Activated T-helper 1 cell treated with anti-CD3 and anti-CD28 coated beads, Interleukin-12 subunit alpha, Interleukin-12 subunit beta, Interleukin-2, Interleukin-4 antibody, amounts not matched to agents 30 ng/mL and 10 ng/mL and 1 ng/mL, durations not matched to agents 14 hours and 24 hours and 36 hours (primary cell): ENCODE measurements at places on chromosomes 7 and 10.

- H3K36me3 ChIP-seq: no peaks in the 10 kb centered on the region
- peaks cover 2% of the 10 kb centered on the region for H3K27me3 ChIP-seq
- DNase-seq: no peak
- no peaks in the 10 kb centered on the region for H3K4me1 ChIP-seq
These were observed 178.8 kb downstream of the TCERG1L start for GRCh38 chr10:131132681-131133080.

DNA sequence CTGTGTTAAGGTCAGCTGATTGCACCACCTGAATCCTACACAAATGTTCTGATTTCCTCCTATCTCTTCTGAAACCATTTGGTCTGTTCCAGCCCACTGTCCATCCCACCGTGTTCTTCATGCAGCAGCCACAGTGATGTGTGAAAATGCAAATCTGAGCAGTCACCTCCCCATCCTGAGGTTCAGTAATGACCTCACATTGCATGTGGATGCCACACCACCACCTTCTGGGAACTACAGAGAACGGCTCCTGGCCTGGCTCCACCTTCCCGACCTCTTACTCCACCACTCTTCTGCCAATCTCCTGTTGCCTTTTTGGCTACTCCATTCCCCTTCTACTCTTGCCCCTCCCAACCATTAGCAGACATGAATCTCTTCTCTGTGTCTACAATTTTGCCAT is 244.4 kb downstream of the TNS3 start:
- H3K27ac ChIP-seq: no peak overlapping the region
- H3K4me1 ChIP-seq: no peaks in the 10 kb centered on the region
- no peak overlapping the region for H3K4me3 ChIP-seq
- no peaks in the 10 kb centered on the region for H3K36me3 ChIP-seq
- no peaks in the 10 kb centered on the region for H3K27me3 ChIP-seq

DNA sequence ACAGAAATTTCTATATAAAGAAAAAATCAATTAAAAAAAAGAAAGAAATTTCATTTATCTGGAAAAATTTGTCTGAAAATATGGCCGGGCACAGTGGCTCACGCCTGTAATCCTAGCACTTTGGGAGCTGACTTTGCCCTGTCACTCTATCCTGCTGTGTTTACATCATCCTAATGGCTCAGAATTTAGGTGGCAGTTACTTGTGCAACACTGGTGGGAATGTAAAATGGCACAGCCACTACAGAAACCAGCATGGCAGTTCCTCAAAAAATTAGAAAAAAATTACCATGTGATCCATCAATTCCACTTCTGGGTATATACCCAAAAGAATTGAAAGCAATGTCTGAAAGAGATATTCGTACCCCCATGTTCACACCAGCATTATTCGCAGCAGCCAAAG is 405.2 kb upstream of the AUTS2 start:
- H3K36me3 ChIP-seq: no peaks in the 10 kb centered on the region
- no peaks in the 10 kb centered on the region for H3K4me1 ChIP-seq
- H3K27me3 ChIP-seq: no peaks in the 10 kb centered on the region

GRCh38 chr10:56895306-56895705 is 534.2 kb upstream of the ZWINT start:
- DNase-seq: no peak
- no peaks in the 10 kb centered on the region for H3K4me1 ChIP-seq
- no peaks in the 10 kb centered on the region for H3K27me3 ChIP-seq

DNA sequence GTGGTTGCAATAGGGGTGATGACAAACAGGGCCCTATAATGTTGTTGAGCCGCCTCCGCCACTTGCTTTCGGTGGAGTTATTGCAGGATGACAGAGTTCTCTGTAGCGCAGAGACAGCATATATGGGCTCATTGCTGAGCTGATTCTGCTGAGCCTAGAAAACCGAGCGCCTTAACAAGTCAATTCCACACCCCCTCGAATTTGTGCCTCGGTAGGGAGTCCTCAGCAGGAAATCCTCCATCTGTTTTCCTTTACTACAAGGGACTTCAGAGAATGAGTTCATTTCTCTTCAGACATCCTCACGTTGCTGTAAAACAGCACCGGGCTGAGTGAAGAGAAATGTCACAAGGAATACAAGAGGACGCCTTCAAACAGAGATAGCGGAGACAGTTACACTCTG is 90.7 kb upstream of the KIAA1217 start:
- H3K36me3 ChIP-seq: no peaks in the 10 kb centered on the region
- no peak overlapping the region for H3K27ac ChIP-seq
- no peak overlapping the region for H3K4me3 ChIP-seq
- no peak for DNase-seq

- no peaks in the 10 kb centered on the region for H3K4me1 ChIP-seq
- no peak for DNase-seq
- H3K36me3 ChIP-seq: no peaks in the 10 kb centered on the region
- no peak overlapping the region for H3K27ac ChIP-seq
These were observed 614.5 kb upstream of the ZWINT start for GRCh38 chr10:56975513-56975912.

DNA sequence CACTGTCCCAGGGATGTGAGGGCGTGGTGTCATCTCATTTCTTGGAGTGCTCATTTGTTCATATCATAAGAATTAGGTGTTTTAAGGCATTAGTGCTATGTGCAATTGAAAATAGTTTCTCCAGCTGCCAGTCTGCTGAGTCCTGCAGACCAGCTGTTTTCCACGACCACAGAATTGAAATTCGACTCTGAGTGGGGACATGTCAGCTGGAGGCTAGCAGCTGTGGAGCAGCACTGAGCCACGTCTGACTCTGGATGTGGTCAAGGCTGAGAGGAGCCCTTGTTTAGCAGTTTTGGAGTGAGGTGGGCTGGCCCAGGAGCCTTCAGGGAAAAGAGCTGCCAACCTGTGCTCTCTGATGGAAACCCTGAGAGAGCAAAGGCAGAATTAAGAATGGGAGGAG is 156.3 kb upstream of the GRB10 start:
- H3K4me3 ChIP-seq: no peak overlapping the region
- no peaks in the 10 kb centered on the region for H3K36me3 ChIP-seq
- H3K27ac ChIP-seq: no peak overlapping the region
- H3K27me3 ChIP-seq: peaks cover 10% of the 10 kb centered on the region

DNA sequence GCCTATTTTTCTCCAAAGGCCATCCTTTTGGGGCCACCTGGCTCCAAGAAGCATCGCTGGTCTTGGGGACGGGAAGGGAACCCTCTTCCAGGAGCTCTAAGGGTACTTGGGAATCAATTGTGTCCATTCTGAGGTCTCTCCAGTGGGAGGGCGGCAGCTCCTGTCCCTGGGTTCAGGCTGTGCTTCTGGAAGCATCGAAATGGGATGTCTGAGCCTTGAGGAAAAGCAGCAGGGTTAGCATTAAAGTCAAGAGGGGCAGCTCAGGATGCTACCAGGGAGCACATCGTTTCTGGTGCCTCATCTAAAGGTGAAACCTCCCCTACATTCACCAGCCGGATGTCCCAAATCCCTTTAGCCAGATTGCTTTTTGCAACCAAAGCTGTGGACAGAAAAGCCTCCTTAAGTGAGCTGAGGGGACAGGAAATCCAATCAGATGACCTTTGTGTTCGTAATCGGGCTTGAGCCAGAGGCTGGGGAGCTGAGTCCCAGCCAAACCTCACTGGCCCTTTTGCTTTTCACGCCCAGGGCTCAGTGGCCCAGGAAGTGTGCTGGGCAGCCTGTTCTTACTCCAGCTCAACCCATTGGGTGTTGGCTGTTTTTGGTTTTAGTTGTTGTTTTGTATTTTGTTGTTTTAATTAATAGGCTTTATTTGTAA is 88.8 kb upstream of the ANLN start:
- DNase-seq: no peak
- no peaks in the 10 kb centered on the region for H3K27me3 ChIP-seq

GRCh38 chr7:122831436-122831835 is 54.8 kb downstream of the CADPS2 start:
- no peak overlapping the region for H3K27ac ChIP-seq
- no peak for DNase-seq
- H3K4me1 ChIP-seq: no peaks in the 10 kb centered on the region
- H3K36me3 ChIP-seq: no peaks in the 10 kb centered on the region
- no peaks in the 10 kb centered on the region for H3K27me3 ChIP-seq
- H3K4me3 ChIP-seq: no peak overlapping the region

DNA sequence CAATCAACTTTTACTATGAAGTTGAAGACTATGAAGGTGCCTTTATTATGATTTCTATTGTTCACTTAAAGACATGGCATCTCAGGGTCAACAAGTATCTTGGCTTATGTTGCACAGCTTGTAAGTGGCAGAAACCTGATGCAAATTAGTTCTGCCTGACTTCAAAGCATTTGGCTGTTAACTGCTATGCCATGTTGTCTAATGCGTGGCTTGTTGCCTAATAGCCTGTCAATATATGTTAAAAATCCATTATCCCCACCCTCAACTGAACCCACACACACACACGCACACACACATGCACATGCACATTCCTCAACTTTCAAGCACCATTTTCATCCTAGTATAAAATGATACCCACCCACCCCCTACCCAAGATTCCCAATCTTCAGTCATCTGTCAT is 217.1 kb downstream of the NRG3 start:
- no peaks in the 10 kb centered on the region for H3K4me1 ChIP-seq
- H3K36me3 ChIP-seq: no peaks in the 10 kb centered on the region
- H3K27me3 ChIP-seq: no peaks in the 10 kb centered on the region
- H3K27ac ChIP-seq: no peak overlapping the region
- no peak for DNase-seq
- no peak overlapping the region for H3K4me3 ChIP-seq

- peaks cover 5% of the 10 kb centered on the region for H3K4me1 ChIP-seq
- H3K27me3 ChIP-seq: no peaks in the 10 kb centered on the region
- no peak overlapping the region for H3K4me3 ChIP-seq
- no peak for DNase-seq
- H3K36me3 ChIP-seq: peaks cover 32% of the 10 kb centered on the region
These were observed 22.7 kb downstream of the WIPI2 start for GRCh38 chr7:5212633-5213285.

- H3K4me3 ChIP-seq: no peak overlapping the region
- no peaks in the 10 kb centered on the region for H3K4me1 ChIP-seq
- no peak overlapping the region for H3K27ac ChIP-seq
- DNase-seq: no peak
These were observed 164.0 kb downstream of the SLC25A13 start for GRCh38 chr7:96157856-96158255.

DNA sequence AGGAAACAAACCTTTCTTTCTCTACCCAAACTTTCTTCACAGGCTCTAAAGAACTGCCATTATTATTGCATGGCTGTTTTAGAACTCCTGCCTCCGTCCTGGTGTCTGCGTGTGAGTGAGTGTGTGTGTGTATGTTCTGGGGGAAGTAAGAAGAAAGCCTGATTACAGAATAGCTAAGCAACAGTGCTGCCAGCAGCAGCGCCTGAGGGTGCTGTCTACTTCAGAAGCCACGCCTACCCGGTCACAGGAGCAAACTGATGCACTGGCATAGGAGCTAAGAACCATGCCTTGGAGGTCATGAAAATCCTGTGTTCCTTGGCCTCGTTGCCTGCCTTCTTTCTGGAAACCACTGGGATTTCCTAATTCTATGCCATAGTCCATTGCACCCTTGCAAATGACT is 25.2 kb downstream of the LIPK start:
- DNase-seq: no peak
- no peaks in the 10 kb centered on the region for H3K36me3 ChIP-seq
- peaks cover 6% of the 10 kb centered on the region for H3K27me3 ChIP-seq
- H3K27ac ChIP-seq: no peak overlapping the region

- no peaks in the 10 kb centered on the region for H3K36me3 ChIP-seq
- H3K27ac ChIP-seq: no peak overlapping the region
- no peak overlapping the region for H3K4me3 ChIP-seq
- H3K27me3 ChIP-seq: no peaks in the 10 kb centered on the region
- DNase-seq: no peak
These were observed 396.2 kb upstream of the IGFBP3 start for GRCh38 chr7:46317256-46317655.

DNA sequence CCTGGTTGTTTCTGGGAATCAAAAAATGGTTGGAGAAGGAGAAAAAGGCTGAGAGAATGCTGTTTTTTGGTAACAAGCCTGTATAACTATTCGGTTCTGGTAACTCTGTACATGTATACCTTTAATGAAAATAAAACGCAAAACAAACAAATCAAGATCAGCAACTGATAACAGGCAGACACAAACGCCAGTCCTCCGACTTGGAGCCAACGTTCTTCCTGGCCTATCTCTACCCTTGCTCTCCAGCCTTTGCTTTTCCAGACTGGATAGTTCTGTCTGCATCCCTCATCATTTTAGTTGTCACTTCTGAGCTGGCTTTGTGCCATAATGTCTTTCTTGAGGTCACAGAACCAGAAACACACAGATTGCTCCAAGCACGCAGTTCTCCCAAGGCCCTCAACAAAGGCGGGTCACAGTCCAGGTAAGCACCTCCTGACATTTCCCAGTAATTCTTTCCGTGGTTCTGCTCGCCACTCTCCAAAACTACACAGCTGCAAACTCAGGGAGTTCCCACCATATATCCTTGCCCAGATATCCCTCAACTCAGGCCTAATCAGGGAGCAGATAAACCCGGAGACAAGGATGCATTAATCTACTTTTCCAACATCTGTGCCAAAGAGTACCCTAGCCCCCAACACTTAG is 20.2 kb downstream of the HIP1 start:
- no peak overlapping the region for H3K27ac ChIP-seq
- H3K4me3 ChIP-seq: no peak overlapping the region
- no peaks in the 10 kb centered on the region for H3K4me1 ChIP-seq
- H3K27me3 ChIP-seq: no peaks in the 10 kb centered on the region

- DNase-seq: no peak
- no peak overlapping the region for H3K27ac ChIP-seq
- no peaks in the 10 kb centered on the region for H3K27me3 ChIP-seq
These were observed 692.1 kb downstream of the DNAJB9 start for GRCh38 chr7:109261781-109262180.

- no peaks in the 10 kb centered on the region for H3K27me3 ChIP-seq
- no peak for DNase-seq
- H3K36me3 ChIP-seq: no peaks in the 10 kb centered on the region
- H3K4me3 ChIP-seq: no peak overlapping the region
- H3K27ac ChIP-seq: no peak overlapping the region
- peaks cover 14% of the 10 kb centered on the region for H3K4me1 ChIP-seq
These were observed 19.4 kb upstream of the EZH2 start for GRCh38 chr7:148903504-148903903.

DNA sequence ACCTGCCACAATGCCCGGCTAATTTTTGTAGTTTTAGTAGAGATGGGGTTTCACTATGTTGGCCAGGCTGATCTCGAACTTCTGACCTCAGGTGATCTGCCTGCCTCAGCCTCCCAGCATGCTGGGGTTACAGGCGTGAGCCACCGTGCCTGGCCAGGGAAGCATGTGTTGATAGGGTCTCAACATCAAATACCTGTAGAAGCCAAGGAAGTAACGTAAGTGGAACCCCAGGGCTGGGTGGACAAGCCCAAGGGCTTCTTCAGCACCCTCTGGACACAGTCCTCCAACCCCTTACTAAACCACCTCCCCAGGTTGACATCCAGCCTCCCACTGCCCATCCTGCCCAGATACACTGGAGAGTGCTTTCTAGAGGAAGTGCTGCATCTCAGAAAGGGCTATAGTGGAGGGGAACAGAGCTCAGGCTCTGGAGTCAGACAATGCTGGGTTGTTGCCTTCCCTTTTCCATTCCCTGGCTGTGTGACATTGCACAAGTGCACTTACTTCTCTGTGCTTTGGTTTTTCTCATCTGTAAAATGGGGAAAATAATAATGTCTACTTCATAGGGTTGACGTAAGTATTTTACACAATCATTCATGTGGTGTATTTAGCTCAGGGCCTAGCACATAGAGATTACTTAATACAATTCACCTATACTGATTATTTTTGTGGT is 73.9 kb upstream of the KAT6B start:
- H3K27ac ChIP-seq: no peak overlapping the region
- peaks cover 3% of the 10 kb centered on the region for H3K27me3 ChIP-seq
- no peak for DNase-seq
- H3K4me1 ChIP-seq: peaks cover 15% of the 10 kb centered on the region
- H3K4me3 ChIP-seq: no peak overlapping the region
